Heart left ventricle (tissue), 16 donors: ENCODE measurements at places on chromosomes 1 and 21. TPM values are rescaled to one million over a fixed set of nuclear protein-coding genes. Genes with fewer than 3 reads are reported as not detected.

GRCh38 chr1:177925006-177925405 lies 44.9 kb downstream of the SEC16B start:
- no peaks in the 10 kb centered on the region for H3K36me3 ChIP-seq
- H3K4me3 ChIP-seq, result no peak overlapping the region
- no peaks in the 10 kb centered on the region for H3K27me3 ChIP-seq
- DNase-seq, result no peak
- H3K4me1 ChIP-seq, result no peaks in the 10 kb centered on the region

GRCh38 chr1:19430121-19431068 lies 54.9 kb downstream of the CAPZB start:
- no peak overlapping the region for H3K4me3 ChIP-seq
- peaks cover 74% of the 10 kb centered on the region for H3K4me1 ChIP-seq
- H3K36me3 ChIP-seq, result no peaks in the 10 kb centered on the region
- H3K27me3 ChIP-seq, result no peaks in the 10 kb centered on the region
- no peak for DNase-seq

- no peak overlapping the region for H3K4me3 ChIP-seq
- H3K36me3 ChIP-seq, result no peaks in the 10 kb centered on the region
- no peak for DNase-seq
- no peak overlapping the region for H3K27ac ChIP-seq
- no peaks in the 10 kb centered on the region for H3K4me1 ChIP-seq
These were observed 115.1 kb upstream of the CHODL start for GRCh38 chr21:18129526-18129925.

The ZYG11A gene
- 0.09 TPM for total RNA-seq

DNA sequence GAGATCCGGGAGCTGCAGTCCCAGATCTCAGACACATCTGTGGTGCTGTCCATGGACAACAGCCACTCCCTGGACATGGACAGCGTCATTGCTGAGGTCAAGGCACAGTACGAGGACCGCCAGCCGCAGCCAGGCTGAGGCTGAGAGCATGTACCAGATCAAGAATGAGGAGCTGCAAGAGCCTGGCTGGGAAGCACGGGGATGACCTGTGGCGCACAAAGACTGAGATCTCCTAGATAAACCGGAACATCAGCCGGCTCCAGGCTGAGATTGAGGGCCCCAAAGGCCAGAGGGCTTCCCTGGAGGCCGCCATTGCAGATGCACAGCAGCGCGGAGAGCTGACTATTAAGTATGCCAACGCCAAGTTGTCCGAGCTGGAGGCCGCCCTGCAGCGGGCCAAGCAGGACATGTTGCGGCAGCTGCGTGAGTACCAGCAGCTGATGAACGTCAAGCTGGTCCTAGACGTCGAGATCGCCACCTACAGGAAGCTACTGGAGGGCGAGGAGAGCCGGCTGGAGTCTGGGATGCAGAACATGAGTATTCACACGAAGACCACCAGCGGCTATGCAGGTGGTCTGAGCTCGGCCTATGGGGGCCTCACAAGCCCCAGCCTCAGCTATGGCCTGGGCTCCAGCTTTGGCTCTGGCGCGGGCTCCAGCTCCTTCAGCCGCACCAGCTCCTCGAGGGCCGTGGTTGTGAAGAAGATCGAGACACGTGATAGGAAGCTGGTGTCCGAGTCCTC lies 25.5 kb downstream of the ETV3L start:
- DNase-seq, result peak; percentile 79
- peaks cover 7% of the 10 kb centered on the region for H3K4me1 ChIP-seq
- no peaks in the 10 kb centered on the region for H3K27me3 ChIP-seq
- H3K27ac ChIP-seq, result no peak overlapping the region
- H3K4me3 ChIP-seq, result peak overlapping the region; percentile 15

The NTRK1 gene
- 0.58 TPM for total RNA-seq

DNA sequence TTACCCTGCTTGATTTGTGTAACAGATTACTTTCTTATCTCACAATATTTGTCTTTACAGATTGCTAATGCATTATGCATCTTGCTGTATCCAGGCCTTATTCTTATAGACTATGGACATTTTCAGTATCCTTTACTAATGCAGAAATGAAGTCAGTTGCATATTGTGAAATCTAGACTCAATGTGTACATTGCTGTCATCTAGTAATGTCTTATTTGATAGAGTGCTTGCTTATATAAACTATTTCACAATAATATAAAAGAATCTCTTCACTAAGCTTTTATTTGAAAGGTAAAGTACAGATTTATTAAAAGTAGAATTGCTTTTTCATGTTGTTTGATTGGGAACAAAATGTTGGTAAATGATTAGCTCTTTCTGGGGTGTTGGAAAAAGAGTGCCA lies 39.6 kb downstream of the ALG6 start:
- DNase-seq, result no peak
- H3K4me1 ChIP-seq, result no peaks in the 10 kb centered on the region
- no peaks in the 10 kb centered on the region for H3K27me3 ChIP-seq
- no peak overlapping the region for H3K27ac ChIP-seq

- no peaks in the 10 kb centered on the region for H3K27me3 ChIP-seq
- H3K36me3 ChIP-seq, result peaks cover 60% of the 10 kb centered on the region
- H3K4me1 ChIP-seq, result no peaks in the 10 kb centered on the region
- H3K4me3 ChIP-seq, result no peak overlapping the region
- H3K27ac ChIP-seq, result no peak overlapping the region
These were observed 161.3 kb downstream of the NEK7 start for GRCh38 chr1:198318085-198318484.

DNA sequence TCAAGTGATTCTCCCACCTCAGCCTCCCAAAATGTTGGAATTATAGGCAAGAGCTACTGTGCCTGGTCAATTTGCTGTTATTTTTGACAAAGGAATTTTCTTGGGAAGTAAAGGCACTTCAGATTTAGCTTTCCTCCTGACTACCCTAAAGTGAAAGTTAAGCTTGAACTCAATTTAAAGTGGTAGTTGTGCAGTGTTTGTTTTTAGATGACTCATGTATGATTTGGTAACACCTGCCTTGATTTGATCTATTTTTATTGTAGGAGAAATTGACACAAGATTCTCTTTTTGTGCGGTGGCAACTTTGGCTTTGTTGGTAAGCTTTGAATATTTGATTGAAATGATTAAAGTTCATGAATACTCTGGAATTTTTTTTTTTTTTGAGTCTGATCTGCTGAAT lies 5.0 kb downstream of the RABGGTB start:
- no peak overlapping the region for H3K4me3 ChIP-seq
- peaks cover 20% of the 10 kb centered on the region for H3K4me1 ChIP-seq
- no peak for DNase-seq
- H3K36me3 ChIP-seq, result peaks cover 72% of the 10 kb centered on the region
- H3K27ac ChIP-seq, result no peak overlapping the region

GRCh38 chr1:220151454-220151853 lies 57.5 kb downstream of the IARS2 start:
- H3K36me3 ChIP-seq, result peaks cover 95% of the 10 kb centered on the region
- DNase-seq, result no peak
- no peaks in the 10 kb centered on the region for H3K27me3 ChIP-seq
- no peak overlapping the region for H3K4me3 ChIP-seq
- H3K4me1 ChIP-seq, result peaks cover 25% of the 10 kb centered on the region

GRCh38 chr1:206419250-206419649 lies 51.0 kb upstream of the IKBKE start:
- peaks cover 40% of the 10 kb centered on the region for H3K36me3 ChIP-seq
- peaks cover 7% of the 10 kb centered on the region for H3K4me1 ChIP-seq
- no peaks in the 10 kb centered on the region for H3K27me3 ChIP-seq
- DNase-seq, result no peak
- H3K27ac ChIP-seq, result no peak overlapping the region
- H3K4me3 ChIP-seq, result no peak overlapping the region

GRCh38 chr1:7921796-7922195 lies 18.8 kb downstream of the TNFRSF9 start:
- DNase-seq, result no peak
- H3K4me3 ChIP-seq, result no peak overlapping the region
- H3K27me3 ChIP-seq, result peaks cover 2% of the 10 kb centered on the region
- no peaks in the 10 kb centered on the region for H3K4me1 ChIP-seq
- H3K36me3 ChIP-seq, result no peaks in the 10 kb centered on the region

The TIE1 gene
- 28.4 TPM for total RNA-seq

The SGIP1 gene
- 5.0 TPM for total RNA-seq

The ETV3L gene
- total RNA-seq, result not detected

DNA sequence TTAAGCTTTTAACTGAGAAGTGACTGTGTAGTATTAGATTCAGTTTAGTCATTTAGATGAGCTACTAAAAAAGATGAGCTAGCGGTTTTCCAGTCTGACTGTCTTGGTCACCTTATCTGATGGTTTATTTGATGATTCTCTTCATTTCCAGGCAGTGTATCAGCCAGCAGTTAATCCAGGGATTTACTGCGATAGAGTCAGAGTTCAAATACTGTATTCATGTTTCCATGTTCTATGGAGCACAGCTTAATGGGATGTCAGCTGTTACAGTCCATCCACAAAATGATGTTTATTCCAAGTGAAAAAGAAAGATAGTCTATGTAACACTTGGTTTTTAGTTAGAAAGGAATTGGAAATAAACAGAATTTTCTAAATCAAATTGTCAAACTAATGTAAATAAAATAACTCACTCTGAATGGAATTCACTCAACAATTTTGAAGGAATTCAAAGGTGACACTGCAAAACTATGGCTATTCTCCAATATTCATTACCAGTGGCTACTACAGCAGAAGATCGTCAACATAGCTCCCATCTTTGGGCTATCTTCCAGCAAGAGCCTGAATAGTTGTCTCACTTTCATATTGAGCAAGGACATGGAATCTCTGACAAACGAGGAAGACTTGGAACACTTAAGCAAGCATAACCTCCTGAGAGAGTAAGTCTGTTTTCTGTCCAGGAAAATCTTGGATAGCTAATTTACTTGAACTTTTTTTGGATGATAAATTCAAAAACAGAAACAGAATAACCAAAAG lies 54.6 kb upstream of the DPT start:
- H3K36me3 ChIP-seq, result no peaks in the 10 kb centered on the region
- no peaks in the 10 kb centered on the region for H3K4me1 ChIP-seq
- DNase-seq, result no peak
- H3K27ac ChIP-seq, result peak overlapping the region; percentile 7

DNA sequence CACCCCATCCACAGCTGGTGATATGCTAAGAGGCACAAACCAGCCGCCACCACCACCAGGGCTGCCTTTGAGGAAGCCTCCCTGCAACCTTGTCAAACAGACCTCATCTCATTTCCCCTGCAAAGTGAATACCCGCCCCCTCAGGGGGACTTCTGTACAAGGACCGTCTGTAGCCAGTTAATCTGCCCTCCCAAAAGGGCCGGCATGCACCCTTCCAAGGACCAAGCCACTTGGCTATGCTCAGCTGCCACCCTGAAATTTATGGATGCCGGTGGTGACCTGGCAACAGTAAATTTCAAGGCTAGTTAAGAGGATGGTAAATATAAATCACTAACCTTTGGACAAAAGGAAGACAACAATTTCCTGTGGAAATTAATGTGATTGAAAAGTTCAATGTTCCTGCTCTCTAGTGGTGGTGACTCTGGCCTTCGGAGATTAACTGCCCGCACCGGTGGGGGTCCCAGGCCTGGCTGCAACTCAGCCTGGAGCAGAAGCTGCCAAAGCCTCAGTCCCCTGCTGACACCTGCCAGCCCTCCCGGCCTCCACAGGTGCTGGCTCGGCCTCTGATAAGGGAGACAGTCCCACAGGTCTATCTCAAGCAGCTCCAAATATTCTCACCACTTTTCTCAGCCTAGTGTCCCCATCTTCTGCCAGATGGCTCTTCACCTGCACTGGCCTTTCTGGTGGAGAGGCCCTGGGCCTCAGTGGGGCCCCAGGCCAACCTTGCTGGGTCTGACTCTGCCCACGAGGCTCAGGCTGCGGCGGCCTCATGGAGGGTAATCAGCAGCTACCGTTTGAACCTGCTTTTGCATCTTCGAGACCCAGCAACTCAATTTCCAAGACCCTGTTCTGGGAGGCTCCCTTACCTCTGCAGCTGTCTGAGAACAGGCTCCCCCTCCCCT lies 12.2 kb downstream of the TMEM53 start:
- H3K27me3 ChIP-seq, result no peaks in the 10 kb centered on the region
- no peak overlapping the region for H3K27ac ChIP-seq
- DNase-seq, result no peak
- peaks cover 3% of the 10 kb centered on the region for H3K4me1 ChIP-seq

DNA sequence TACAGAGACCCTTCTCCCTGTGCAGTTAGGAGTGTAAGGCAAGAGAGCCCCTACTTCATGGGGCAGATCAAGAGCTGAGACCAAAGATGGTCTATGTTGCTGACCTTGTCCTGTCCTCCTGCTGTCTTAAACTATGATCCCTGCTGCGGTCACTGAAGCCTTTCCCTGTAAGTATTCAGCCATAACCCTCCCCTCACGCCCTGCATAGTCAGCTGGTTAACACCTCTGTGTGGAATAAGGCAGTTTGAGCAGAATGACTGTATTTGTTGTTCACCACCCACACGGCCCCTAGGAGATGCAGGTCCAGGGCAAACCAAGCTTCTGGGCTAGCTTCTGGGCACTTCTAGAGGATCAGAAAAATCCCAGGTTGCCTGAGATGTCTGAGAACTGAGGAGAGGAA lies 356 bp downstream of the TSPAN1 start:
- H3K27me3 ChIP-seq, result no peaks in the 10 kb centered on the region
- no peak overlapping the region for H3K4me3 ChIP-seq
- no peaks in the 10 kb centered on the region for H3K36me3 ChIP-seq
- H3K27ac ChIP-seq, result peak overlapping the region; percentile 76

GRCh38 chr1:24309762-24310485 lies 9.2 kb upstream of the GRHL3 start:
- no peaks in the 10 kb centered on the region for H3K36me3 ChIP-seq
- H3K4me3 ChIP-seq, result no peak overlapping the region
- no peaks in the 10 kb centered on the region for H3K4me1 ChIP-seq
- no peak overlapping the region for H3K27ac ChIP-seq
- no peak for DNase-seq

DNA sequence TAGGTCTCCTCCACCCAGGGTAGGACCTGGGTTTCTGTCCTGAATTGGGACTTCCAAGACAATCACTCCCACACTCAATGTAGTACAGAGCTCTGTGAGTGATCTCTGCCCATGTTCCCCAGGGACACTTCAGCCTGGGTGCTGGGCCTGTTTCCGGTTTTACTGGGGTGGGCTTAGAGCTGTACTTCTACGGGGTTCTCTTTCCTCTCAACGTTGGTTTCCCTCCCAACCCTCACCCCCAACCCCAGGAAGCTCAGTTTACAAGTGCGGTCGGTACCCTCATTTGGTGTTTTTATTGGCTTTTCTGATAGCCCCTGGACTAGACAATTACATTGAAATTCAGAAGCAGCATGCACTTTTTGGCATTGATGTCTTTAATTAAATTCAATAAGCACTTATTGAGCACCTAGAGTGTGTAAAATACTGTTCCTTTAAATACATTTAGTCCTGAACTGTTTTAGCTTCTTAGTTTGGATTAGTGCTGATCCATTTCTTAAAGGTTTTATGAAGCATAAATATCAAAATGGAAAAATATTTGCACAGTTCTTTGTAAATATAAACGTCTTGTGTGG lies 542 bp upstream of the XPR1 start:
- DNase-seq, result no peak
- H3K4me3 ChIP-seq, result no peak overlapping the region
- H3K36me3 ChIP-seq, result no peaks in the 10 kb centered on the region
- no peaks in the 10 kb centered on the region for H3K27me3 ChIP-seq
- H3K4me1 ChIP-seq, result peaks cover 6% of the 10 kb centered on the region
